ENCODE measurements at places on chromosomes 2 and 18.

DNA sequence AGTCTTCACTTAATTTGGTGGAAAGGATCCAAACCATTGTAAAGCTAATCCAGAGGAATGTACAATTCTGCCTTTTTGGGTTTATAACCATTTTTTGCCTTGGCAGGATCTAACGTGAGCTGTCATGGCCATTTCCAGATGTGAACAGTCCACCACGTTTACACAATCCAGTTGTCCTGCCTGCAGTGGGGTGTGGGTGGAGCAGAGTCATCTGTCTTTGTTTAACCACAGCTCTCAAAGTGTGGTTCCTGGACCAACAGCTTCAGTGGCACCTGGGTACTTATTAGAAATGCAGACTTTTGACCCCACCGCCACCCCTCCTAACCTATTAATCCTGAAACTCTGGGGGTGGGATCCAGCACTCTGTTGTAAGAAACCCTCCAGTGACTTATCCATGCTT, 35.9 kb downstream of the FHOD3 start:
- peak; percentile 97 for DNase-seq

GRCh38 chr2:237675316-237675715, 47.9 kb downstream of the LRRFIP1 start:
- DNase-seq: no peak

GRCh38 chr18:62702259-62702658, 13.1 kb upstream of the PHLPP1 start:
- no peak for DNase-seq

- DNase-seq: no peak
These were observed 437.7 kb downstream of the ZNF516 start for GRCh38 chr18:76057386-76057785.

DNA sequence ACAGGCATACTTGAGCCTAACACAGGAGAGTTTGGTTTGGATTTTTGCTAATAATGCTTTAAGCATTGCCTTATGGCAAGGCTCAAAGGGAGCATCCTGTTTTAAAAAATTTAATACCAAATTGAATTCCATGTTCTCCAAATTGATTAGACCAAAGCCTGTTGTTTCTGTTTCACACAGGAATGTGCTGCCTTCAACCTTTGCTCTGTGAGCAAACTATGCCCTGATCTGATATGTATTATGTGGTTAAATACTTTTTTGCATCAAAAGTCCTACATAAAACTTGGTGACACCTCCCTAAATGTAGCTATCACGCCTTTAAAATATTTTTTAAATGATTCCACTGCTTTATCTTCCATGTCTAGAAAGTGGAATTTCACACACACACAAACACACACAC, 691.4 kb downstream of the CPS1 start:
- no peak for DNase-seq

DNA sequence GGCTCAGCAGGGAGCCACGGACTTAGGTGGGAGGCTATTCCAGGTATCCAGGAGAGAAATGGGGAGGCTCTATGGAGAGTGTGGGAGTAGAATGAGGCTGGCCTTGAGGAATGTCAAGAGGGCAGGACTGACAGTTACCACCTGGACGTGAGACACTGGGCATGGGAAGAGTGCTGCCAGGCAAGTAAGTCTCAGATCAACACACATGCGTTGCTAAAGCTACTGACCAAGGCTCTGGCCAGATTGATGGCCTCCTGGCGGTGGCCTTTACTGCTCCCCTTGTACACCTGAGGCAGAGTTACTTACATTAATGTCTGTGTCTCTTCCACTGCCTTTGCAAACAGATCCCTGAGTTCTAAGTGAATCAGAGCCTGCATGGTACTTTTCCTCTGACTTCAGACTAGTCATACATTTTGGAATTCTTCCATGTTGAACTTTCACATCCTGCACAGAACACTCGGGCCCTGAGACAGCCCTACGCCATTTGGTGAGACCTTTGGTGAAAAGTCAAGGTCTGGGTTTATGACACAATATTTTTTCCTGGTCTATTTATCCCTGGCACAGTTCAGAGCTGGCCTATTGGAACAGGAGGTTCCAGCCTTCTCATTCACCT, 398.8 kb upstream of the TRIB2 start:
- DNase-seq: peak; percentile 90

DNA sequence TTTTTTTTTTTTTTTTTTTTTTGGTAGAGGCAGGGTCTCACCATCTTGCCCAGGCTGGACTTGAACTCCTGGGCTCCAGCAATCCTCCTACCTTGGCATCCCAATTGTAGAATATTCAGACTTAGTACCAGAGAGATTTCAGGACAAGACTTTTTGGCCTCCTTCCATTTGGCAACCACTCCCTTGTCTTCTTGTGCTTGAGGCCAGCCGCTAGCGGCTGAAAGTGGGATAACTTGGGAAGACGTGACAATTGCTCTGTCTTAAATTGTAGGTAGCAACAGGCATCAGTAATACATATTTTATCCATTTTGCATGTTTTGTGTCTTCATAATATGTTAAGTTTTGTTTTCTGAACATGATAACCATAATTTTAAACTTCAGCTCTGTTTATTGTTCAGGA, 53.3 kb upstream of the TTN start:
- DNase-seq: no peak

- DNase-seq: no peak
These were observed 8.5 kb downstream of the HES6 start for GRCh38 chr2:238231251-238231793.

DNA sequence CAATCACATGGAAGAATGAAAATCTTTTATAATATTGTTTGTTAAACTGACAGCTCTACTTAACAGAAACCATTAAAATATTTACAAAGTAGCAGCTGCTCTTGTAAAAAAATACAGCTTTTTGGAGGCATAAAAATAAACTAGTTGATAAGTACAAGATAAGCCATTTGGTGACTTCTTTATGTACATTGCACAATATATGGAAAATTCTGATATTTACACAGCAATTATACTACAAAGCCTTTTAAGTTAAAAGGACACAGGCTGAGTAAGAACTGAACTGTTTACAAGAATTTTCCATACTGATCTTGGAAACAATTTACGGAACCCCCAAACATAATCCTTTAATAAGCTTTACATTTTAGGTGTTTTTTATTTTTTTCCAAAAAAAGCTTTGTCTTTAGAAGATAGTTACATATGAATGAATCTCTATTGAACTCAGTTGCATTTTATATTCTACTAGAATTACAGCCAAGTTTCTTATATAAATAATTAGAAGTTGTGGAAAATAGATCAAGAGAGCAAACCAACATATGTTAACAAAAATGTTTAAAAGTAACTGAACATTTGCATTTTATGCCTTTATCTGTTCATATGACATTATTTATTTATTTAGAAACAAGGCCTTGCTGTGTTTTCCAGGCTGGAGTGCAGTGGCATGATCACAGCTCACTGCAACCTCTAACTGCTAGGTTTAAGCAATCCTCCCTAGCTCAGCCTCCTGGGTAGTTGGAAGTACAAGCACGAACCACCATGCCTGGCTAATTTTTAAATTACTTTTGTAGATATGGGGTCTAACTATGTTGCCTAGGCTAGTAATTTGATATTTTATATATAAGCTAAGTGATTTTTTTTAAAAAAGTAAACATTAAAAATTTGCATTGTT, 142.5 kb downstream of the OTX1 start:
- no peak for DNase-seq

GRCh38 chr2:230023313-230023712, 45.4 kb downstream of the SLC16A14 start:
- no peak for DNase-seq

DNA sequence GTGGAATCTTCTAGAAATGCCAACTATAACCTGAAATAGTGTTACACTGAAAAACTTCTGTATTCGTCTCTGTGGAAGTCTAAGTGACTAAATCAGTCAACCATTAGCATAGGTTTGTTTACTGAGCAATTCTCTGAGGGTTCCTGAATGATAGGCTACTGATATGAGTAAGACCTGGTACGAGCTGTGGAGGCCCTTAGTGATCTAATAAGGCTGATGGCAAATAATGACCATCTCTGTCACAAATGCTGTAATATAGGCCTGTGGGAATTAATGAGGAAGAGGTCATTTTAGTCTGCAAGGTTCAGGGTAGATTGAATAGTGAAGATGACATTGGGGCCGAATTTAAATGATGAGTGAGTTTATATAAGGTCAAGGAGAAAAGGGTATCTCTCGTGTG, 82.5 kb downstream of the MGAT5 start:
- DNase-seq: no peak

DNA sequence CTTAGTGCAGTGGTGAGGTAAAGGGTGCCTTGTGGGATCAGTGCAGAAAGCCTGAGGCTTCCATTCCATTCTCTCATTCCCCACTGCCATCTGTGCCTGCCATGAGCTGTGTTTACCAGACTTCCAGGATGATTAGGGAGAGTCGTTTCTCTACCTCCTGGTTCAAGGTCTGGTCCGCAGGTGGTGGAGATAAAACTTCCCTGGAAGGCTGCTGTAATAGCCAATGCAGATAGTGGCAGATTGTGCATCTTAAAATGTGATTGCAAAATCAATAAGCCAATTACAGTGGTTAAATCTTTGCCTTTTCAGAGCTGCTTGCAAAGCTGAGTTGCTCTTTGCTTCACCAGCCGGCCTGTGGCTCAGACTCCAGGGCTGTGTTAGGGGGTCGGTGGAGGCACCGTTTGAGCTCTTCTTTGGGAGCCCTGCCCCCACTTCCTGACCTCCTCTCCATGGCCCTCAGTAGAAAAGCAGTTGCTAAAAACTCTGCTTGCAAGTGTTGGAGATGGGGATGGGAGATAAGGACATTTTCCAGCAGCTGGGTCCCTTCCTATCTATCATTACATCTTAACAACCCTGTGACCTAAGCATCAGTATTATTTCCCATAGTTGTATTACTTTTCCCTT, 95.2 kb upstream of the HS6ST1 start:
- DNase-seq: no peak

GRCh38 chr18:26863122-26863879, 2.2 kb downstream of the AQP4 start:
- no peak for DNase-seq

DNA sequence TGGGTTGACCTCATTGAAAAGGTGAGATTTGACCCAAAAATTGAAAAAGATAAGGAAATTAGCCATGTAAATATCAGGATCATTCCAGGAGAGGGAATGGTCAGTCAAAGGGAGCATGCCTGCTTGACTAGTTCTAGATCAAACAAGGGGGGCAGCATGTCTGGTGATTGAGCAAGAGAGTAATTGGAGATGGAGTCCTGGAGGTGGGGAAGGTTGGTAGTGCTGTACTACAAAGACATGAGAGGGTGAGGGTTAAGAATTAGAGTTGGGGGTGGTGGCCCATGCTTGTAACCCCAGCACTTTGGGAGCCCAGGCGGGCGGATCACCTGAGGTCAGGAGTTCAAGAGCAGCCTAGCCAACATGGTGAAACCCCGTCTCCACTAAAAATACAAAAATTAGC, 2.0 kb downstream of the MRPL30 start:
- DNase-seq: no peak

DNA sequence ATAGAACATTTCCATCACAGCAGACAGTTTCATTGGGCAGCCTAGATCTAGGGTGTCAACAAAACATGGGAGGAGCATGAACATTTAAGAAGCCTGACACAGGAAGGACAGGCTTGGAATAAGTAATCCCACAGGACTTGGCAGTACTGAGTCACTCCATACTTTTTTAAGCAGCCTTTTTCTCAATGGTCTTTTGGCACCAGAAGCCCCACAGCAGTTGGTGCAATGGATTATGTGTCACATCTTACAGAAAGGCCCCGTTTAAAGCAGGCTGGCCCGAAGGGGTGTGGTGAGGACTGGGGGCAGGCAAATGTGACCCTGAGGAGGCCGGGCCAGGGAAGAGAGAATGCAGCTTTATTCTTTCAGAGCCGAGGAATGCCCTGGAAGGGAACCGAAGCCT, 26.6 kb downstream of the SPTBN1 start:
- DNase-seq: peak; percentile 91

DNA sequence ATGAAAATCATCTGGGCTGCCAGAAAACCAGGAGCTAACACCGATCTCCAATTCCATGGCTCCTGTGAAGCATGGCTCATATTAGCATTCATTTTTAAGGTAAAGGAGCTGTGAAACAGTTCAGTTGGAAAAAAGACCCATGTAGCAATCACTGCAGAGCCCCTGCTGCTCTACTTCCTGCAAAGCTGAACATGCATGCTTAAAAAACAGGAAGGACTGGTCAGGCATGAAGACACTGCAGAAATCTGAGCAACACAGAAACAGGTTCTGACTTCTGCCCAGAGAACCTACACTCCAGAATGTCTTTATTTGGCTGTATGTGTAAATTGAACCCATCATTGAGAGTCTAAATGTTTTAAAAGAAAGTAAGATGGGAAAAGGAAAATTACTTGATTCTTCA, 950.6 kb downstream of the DCDC2C start:
- DNase-seq: no peak

DNA sequence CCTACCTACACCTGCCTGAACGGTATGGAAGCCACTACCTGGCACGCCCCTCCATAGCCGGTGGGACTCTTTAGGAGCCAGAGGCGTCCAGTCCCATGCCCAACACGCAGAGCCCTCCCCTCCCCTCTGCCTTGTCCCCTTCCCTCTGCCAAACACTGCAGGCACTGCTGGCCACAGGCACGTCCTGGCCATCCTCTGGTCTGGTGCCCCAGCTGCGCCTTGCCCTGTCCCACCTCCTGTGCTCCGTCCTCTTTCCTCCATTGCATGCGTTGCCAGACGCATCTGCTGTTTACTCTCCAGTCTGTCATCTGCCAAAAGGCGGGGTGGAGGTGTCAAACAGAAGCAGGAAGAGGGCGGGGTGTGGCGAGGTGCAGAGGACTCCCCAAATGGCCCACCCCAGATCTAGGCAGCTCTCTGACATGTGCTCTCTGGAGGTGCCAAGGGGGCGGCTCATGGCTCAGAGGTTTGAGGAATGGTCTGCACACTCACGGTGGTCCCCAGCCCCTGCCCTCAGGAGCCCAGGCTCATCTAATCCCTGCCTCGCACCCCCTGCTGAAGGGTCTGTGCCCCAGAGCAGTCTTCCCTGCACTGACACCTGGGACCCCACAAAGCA, 45.1 kb downstream of the HS6ST1 start:
- no peak for DNase-seq

DNA sequence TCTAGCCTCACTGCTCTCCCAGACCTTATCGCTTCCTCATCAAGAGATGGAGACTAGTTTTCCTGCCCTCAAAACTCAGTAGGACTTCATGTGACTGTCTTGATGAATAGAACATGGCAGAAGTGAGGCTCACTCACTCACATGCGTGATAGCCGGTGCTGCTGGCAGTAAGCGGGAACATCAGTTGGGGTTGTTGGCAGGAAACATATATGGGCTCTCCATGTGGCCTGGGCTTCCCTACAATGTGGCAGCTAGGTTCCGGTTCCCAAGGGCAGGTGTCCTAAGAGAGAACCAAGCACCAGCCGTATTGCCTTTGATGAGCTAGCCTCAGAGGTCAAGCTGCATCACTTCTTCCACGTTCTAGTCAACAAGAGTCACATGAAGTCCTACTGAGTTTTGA, 15.2 kb upstream of the FAHD2A start:
- DNase-seq: no peak
